ENCODE measurements at places on chromosomes 16 and 17. TPM values are rescaled to one million over a fixed set of nuclear protein-coding genes. Genes with fewer than 3 reads are reported as not detected.

AGRP gene
- not detected for total RNA-seq

PROCA1 gene
- 6.9 TPM for total RNA-seq

NPIPB13 gene
- total RNA-seq: 23.7 TPM

ANKRD40CL gene
- total RNA-seq: not detected

CLEC19A gene
- total RNA-seq: not detected

BAIAP3 gene
- 0.66 TPM for total RNA-seq

TMEM238L gene
- not detected for total RNA-seq

PERCC1 gene
- not detected for total RNA-seq

ITGA2B gene
- total RNA-seq: 0.39 TPM

CLN3 gene
- total RNA-seq: 52.1 TPM

C1QTNF8 gene
- total RNA-seq: not detected

NPTX1 gene
- 29.5 TPM for total RNA-seq

ABCA10 gene
- 0.64 TPM for total RNA-seq

CACNG1 gene
- not detected for total RNA-seq

SPNS2 gene
- total RNA-seq: 0.64 TPM

CLDN7 gene
- total RNA-seq: 0.39 TPM

DHRS7C gene
- total RNA-seq: not detected

IGSF6 gene
- 0.23 TPM for total RNA-seq

OR3A3 gene
- not detected for total RNA-seq

CBX1 gene
- total RNA-seq: 65.2 TPM

ZNF207 gene
- 295 TPM for total RNA-seq
